ENCODE measurements at places on chromosomes 12 and 14.

DNA sequence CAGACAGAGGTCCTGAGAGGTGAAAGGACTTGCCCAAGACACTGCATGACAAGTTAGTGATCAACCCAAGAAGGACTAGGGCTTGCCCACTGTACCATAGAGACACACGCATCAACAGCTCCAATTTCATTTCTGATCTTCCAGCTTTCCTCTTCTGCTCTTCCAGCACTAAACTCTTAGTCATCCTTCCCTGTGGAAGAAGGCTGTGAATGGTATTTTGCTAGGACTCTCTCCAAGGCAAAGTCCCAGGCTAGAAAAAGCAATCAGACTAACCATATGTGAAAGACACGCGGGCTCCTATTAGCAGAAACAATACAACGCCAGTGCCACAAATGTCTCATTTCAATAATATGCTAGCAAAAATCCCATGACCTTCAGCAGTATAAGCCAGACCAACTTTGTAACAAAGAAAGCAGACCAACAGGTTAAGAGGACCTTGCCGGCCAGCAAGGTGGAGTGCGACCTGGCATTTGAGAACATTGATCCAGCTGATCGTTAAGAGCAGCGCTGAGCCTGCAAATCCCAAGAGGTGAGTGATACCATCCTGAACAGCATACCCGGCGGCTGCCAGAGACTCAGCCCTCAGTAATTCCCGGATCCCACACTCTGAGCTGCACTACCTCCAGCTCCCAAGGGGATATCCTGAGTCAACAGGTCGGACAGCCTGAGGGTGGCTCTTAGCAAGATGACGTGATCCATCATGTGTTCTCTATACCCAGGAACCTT is 132.5 kb downstream of the FOXN3 start:
- no peak for DNase-seq

GRCh38 chr14:24195186-24196070 is at the start of gene TM9SF1:
TSS of gene TM9SF1 (minus strand) at chr14:24195441. CDS start at chr14:24195019, 422 bp downstream.
- DNase-seq, result peak; percentile 74

GRCh38 chr14:104935955-104936354 is 11.3 kb downstream of the PLD4 start:
- DNase-seq, result no peak

- DNase-seq, result no peak
Observed at GRCh38 chr14:39109893-39110715, 4.0 kb upstream of the GEMIN2 start.

DNA sequence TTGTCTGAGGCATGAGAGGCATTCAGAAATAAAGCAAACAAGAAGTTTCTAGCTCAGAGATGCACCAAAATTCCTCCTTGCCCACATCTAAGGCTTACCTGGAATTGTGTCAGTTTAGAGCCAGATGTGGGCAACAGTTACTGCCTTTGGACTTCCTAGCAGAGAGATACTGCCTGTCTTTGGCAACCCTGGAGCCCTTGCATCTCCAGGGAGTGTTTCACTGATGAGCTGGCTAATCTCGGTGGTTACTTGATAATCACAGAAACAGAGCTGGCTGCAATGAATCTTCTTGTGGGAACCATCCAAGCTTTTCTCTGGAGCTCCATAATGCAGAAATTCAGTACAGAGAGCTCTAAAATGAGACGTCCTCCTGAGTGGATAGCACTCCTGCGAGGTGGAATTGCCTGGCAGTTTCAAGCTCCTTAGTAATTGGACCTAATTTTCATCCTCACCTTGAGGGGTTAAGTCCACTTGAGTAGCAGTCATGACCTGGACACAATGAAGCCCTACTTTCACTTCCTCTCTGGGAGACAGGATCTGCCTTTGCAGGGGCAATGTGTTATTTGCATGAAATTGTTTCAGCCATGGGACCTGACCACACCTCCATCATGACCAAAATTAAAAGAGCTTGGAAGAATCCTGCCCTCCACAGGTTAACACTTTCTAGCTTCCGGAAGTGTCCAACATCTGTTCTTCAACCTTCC is 108.8 kb upstream of the ARHGAP5 start:
- DNase-seq, result no peak

DNA sequence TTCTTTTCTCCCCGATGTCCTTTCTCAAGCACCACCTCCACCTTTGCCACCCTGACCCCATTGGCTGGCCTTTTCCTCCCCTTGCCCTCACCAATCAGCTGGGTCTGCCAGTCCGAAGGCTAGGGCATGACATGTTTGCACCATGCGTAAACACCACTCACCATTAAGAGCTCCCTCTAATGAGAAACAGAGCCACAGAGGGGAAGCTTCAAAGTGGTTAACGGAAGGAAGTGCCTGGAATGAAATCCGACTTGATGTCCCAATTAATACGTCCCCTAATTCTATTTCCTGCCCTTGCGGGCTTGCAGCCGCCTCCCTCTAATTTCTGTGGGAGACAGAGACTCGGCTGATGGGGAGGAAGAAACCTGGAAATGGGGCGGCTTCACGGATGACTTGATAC is 318.5 kb upstream of the TBX3 start:
- no peak for DNase-seq

- no peak for DNase-seq
Observed at GRCh38 chr12:22733756-22734155, 108.8 kb downstream of the ETNK1 start.

GRCh38 chr14:23183479-23183878 is at the start of gene SLC7A8:
TSS of gene SLC7A8 (minus strand) at chr14:23183660. CDS start at chr14:23182914, 746 bp downstream.
- peak; percentile 73 for DNase-seq

All from putamen (tissue), 1 donor.